ENCODE measurements at places on chromosomes 11 and 22.

DNA sequence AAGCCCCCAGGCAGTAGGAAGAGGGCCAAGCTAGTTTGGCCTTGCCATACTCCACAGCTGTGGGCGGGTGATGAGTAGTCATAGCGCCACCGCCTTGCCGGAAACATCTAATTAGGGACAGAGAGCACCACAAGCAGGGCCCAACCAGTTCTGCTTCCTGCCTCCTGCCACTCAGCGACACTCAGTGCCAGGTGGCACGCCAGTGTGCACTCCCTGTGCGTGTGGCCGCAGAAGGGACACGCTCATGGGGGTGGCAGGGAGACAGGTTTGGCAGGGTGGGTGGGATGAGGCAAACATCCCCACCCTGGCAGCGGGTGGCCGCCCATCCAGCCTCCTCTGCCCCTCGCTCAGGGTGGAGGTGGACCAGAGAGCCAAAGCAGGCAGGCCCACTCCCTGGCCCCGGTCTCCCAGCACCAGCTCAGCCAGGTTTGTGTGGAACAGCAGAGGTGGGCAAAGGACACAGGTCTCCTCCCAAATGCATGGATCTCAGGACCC is 4.9 kb downstream of the OVOL1 start:
- DNase-seq: no peak

GRCh38 chr11:102061276-102061675 is 14.0 kb downstream of the CFAP300 start:
- DNase-seq: no peak

GRCh38 chr22:39289533-39289932 is 29.9 kb downstream of the RPL3 start:
- DNase-seq: no peak

- DNase-seq: no peak
Observed at GRCh38 chr11:115282923-115283322, 221.3 kb downstream of the CADM1 start.

GRCh38 chr11:57313788-57314135 is 11.0 kb downstream of the TNKS1BP1 start:
- DNase-seq: no peak

DNA sequence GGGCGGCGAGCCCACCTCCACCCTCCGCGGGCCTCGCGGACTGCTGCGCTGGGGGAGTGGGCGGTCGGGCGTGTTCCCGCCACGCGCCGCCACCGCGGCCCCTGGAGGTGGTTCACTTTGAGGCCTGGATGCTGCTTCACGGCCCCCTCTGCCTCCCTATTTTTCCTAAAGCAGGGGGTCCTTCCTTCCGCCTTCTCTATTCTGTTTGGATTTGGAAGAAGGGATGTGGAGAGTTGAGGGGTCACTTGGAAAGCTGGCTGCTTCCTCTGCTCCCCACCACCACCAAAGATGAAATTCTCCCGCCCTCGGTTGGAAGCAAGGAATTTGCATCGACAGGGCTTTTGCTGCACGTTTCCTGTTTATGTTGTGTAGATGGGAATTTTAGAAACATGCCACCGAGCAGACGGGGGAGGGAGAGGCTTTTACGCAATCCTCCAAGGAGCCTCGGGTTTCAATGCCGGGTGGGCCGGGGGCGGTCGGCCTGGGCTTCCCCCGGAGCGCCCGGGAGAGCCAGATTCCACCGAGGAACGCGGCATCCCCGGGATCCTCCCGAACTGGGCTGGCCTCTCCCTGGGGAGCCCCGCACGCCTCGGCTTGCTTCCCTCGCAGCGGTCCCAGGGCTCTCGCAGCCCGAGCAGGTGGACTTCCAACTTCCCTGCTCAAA is 403 bp upstream of the SBF2 start:
- DNase-seq: no peak

DNA sequence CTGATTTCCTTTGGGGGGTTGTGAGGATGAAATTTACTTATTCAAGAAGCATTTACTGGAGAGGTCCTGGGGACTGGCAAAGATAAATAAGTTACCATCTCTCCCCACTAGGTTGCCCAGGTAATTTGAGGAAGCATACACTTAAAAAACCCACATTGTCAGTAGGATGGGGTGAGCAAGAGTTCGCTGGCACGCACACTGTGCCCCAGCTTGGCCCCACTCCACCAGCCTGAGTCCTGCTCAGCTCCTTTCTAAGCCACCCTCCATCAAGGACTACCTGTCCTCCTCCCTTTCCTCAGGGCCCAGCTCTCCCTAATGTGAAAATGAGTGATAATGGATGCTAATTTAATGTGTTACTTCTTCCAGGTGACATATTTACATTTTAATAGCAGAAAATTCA is 216.5 kb upstream of the PLET1 start:
- no peak for DNase-seq

- DNase-seq: no peak
Observed at GRCh38 chr22:24688256-24688655, 85.3 kb downstream of the GGT1 start.

DNA sequence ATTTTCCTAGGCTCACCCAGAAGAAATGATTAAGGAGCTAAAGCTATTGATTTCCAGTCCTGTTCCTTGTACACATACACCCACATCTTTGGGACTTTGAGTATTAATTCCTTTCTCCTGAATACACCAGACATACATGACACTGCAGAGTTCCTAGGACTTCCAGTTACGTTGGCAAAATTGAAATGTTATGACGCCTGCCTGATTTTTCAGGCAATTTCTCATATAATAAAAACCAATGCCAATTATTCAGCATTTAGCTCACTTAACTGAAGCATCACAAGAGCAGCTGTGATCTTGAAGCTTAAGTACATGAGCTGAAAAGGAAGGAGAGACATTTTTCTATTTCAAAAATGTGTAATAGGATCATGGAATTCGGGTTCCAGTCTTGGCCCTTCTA is 4.5 kb downstream of the CLMP start:
- DNase-seq: no peak

GRCh38 chr11:32092581-32093170 is 1.8 kb downstream of the RCN1 start:
- DNase-seq: no peak

- DNase-seq: no peak
Observed at GRCh38 chr11:121460941-121461514, 8.3 kb upstream of the SORL1-AS1 start.

GRCh38 chr11:112611771-112612170 is 349.4 kb upstream of the NCAM1 start:
- no peak for DNase-seq

- DNase-seq: no peak
Observed at GRCh38 chr11:108370990-108371389, 96.3 kb downstream of the C11orf65 start.

DNA sequence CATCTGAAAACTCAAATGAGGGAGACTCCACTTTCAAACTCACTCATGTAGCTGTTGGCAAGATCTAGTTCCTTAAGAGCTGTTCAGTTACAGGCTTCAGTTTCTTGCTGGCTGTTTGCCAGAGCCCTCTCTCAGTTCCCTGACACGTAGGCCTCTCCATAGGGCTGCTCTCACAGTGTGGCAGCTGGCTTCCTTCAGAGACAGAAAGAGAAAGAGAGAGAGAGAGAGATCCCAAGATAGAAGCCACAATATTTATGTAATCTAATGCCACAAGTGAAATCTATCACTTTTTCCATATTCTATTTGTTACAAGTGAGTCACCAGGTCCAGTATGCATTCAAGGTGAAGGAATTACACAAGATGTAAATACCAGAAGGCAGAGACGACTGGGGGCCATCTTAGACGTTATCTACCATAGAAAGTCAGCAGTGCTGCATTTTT is 168.8 kb downstream of the RCN1 start:
- DNase-seq: peak; percentile 5

DNA sequence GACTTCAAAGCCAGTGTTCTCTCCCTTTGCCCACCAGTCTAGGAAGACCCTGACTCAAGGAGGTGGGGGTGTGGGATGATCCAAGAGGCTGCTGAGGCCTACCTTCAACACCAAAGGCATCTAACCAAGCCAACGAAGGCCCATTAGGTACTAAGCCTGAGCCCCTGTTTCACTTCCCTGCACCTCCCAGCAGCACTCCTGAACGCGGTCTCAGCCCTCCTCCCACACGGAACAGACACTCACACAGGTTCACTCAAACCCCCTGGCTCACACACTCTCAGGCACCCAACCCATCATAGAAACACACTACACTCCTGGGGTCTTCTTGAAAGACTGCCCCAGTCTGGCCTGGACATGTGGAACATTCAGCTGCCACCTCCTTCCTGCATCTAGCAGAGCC is 40.7 kb downstream of the SLC22A12 start:
- DNase-seq: no peak

- DNase-seq: no peak
Observed at GRCh38 chr11:107252429-107253161, 205.0 kb downstream of the CWF19L2 start.

GRCh38 chr22:47115518-47115890 is 353.1 kb downstream of the TBC1D22A start:
- no peak for DNase-seq

DNA sequence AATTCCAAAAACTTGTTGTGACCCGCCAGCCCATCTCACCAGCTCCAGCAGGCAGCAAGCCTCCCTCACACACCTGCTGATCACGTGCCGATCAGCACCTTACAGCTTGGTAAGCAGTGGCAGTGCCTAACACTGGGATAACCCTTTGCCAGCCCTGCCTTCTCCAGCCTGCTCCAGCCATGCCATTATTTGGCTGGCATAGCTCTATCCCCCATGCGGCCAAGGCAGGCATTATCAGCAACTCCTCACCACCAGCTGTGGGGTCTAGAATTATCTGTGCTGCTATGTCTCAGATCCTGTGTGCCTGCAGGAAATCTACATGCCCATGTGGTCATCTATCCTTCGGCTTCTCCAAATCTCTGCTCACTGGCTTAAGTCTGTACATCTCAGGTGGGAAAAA is 215.0 kb downstream of the ST3GAL4 start:
- no peak for DNase-seq

DNA sequence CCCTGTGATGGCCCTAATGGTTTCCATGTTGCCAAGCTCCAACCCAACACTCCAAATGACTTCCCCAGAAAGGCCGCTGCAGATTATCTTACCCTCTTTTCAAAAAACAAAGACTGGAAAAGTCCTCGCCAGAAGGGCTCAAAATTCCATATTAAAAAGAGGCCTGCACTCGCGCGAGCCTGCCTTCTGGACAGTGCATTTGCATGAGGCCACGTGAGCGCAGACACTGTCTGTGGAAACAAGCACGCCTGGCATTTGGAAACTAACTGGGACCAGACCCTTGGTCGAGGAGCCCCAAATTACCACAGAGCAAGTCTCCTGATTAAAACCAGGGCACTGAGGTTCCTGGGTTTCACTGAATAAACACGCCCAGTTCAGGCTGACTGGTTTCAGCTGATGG is 42.9 kb downstream of the ABTB2 start:
- DNase-seq: no peak

DNA sequence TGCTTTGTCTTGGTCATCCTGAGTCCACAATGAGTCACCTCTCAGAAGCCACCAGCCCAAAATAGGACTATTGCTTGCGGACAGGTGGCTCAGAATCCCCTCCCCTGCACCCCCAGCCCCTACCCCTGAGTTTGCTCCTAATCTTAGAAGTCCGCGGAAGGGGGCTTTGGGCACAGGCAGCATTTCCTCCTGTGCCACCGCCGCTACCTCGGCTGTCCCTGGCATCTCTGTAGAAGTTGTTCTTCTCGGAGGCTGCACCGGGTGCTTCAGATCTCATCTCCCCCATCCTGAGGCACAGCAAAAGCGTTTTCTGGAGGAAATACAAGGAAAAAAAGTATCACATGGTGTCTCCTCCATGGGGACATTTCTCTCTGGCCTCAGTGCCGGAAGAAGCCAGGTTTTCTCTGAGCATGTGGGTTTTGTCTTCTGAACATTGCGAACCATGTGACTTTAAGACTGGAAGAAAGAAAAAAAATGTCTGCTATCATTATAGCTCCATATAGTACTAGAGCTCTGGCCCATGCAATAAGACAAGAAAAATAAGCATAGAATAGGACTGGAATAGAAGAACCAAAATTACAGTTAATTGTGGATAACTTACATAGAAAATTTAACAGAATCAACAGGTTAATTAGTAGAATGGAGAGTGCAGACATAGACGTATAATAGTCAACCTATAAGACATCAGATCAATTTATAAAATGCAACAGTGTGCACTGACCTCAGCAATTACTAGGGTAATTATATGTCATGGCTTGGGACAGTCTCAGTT is 63.2 kb downstream of the SHISAL1 start:
- no peak for DNase-seq

- no peak for DNase-seq
Observed at GRCh38 chr11:66987924-66988637, 13.0 kb downstream of the C11orf86 start.

DNA sequence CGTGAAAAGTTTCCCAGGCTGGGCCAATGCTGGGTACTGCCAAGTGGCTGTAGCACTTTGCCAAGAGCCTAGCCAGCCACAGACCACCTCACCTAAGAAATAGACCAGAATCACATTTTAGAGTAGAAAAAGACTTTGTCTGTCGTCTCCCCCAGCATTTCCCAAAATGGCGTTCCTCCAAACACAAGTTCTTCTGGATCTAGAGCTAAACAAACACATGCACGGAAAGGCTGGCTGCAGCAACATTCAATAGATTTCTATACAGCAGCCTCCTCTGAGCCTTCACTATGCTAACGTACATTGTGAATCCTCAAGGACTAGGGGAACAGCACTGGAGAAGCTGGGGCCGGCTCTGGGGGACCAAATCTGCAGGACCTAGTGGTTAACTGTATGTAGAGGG is 65.0 kb downstream of the EFCAB6 start:
- DNase-seq: no peak

- no peak for DNase-seq
Observed at GRCh38 chr11:10488934-10489691, 34.0 kb downstream of the AMPD3 start.

GRCh38 chr11:71501071-71501985 is 25.7 kb upstream of the KRTAP5-7 start:
- no peak for DNase-seq

DNA sequence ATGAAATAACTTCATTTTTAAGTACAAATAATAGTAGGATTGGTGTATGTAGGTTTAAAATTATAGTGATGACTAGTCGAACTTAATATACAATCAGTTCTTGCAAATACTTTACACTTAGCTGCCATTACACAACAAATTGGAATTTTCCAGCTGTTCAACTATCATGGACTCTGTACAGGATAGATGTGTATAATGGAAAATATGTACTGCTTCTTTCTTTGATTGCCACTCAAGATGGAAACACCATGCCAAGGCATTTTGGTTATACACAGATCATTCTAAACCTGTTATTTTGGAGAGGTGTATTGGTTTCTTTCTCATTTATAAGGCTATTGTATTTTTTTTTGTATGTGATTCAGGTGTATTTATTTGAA is 24.4 kb upstream of the CRTAM start:
- DNase-seq: no peak

All from substantia nigra (tissue), 51 donors.